ENCODE measurements at places on chromosomes 5 and 9.
A peak's percentile ranks its signal among the peaks of the same experiment; 100 is the strongest.

DNA sequence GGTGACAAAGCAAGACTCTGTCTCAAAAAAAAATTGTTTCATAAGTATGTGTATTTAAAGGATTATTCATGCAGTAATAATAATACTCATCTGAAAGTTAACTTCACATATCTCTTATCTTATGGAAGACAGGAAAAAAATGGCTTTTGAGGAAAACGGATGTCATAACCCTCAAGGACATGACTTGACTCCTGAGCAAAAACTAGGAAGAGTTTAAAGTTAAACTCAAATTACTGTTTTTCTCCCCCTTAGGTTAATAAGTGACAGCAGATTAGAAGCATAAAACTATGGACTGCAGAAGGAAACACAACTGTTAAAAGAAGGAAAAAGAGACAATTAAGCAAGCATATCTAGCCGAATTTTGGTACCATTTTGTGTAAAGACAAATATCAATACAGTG is 16.5 kb downstream of the DHX29 start:
- DNase-seq: no peak

- no peak for DNase-seq
Measured at GRCh38 chr9:81969971-81970370, 18.6 kb upstream of the SPATA31D1 start.

DNA sequence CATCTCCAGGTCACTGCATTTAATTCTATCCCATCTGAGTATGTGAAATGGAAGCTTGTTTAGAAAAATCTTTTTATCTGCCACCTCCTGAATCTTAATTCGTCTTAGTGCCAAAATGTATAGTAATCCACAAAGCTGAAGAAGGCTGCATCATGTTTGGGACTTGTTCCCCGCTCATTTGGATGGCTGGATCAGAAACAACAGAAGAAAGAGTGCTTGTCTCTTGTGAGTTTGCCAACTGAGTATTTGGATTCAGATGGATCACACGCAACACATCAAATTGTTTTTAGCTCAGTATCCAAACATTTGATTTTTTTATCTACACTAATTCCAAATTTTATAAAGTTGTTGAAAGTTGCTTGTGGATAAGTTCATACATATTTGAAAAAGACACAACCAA is 197.2 kb upstream of the PAPPA start:
- DNase-seq: no peak

DNA sequence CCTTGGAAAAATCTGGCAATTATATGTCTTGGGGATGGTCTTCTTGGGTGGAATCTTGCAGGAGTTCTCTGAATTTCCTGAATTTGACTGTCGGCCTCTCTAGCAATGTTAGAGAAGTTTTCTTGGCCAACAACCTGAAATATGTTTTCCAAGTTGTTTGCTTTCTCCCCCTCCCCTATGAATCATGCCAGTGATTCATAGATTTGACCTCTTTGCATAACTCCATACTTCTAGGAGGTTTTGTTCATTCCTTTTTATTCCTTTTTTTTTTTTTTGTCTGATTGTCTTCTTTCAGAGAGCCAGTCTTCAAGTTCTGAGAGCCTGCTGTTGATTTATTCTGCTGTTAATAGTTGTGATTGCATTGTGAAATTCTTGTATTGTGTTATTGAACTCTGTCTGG is 56.7 kb upstream of the SLC44A1 start:
- DNase-seq: peak; percentile 42

- DNase-seq: no peak
Measured at GRCh38 chr5:109775130-109775529, 85.4 kb downstream of the MAN2A1 start.

- DNase-seq: no peak
Measured at GRCh38 chr5:32869216-32869615, 158.1 kb downstream of the NPR3 start.

- no peak for DNase-seq
Measured at GRCh38 chr5:132057498-132058255, 2.8 kb upstream of the IL3 start.

DNA sequence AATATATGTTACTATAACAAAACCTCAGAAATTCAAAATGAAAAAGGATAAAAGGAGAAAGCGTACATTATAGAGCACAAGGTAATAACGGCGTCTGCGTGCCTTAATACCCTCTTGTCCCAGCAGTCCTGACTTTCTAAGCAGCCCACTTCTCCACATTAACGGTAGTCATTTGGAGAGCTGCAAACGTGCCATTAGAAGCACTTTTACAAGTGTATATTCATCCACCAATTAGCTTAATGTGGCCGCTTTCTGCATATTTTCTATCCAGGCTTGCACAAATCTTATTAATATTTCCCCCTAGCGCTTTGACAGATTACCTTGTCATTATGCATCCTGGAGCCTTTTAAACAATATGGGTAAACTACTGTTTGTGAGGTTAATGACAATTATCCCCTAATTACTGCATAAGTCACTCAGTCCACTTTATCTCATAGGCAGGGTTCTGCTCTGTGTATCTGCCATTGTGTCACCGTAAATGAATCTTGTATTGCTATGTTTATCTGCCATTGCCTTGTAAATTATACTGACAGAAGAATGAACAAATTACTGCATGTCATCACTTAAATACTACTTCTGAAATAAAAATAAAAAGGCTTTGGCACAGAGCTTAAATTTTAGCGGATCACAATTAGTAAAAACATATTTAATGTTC is 421.3 kb downstream of the BNC2 start:
- DNase-seq: no peak

Measured in RCC 7860 (cell line).